Mesothelial cell of epicardium (in vitro differentiated cells): ENCODE measurements at places on chromosomes 12 and 14.

- DNase-seq, result no peak
These were observed 51.1 kb downstream of the SLC38A1 start for GRCh38 chr12:46217541-46218321.

DNA sequence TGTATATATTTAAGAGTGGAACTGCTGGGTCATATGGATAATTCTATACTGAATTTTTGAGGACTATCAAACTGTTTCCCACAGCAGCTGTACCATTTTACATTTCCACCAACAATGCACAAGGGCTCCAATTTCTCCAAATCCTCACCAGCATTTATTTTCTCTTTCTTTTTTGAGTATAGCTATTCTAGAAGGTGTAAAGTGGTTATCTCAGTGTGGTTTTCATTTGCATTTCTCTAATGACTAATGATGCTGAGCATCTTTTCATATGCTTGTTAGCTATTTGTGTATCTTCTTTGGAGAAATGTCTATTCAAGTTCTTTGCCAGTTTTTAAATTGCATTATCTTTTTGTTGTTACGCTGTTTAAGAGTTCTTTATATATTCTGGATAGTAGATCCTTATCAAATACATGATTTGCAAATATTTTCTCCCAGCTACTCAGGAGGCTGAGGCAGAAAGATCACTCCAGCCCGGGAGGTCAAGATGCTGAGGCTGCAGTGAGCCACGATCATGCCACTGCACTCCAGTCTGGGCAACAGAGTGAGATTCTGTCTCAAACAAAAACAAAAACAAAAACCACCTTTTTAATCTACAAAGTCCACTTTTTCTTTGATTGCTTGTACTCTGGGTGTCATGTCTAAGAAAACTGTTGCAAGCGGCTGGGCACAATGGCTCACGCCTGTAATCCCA lies 32.8 kb downstream of the GTF2A1 start:
- no peak for DNase-seq

DNA sequence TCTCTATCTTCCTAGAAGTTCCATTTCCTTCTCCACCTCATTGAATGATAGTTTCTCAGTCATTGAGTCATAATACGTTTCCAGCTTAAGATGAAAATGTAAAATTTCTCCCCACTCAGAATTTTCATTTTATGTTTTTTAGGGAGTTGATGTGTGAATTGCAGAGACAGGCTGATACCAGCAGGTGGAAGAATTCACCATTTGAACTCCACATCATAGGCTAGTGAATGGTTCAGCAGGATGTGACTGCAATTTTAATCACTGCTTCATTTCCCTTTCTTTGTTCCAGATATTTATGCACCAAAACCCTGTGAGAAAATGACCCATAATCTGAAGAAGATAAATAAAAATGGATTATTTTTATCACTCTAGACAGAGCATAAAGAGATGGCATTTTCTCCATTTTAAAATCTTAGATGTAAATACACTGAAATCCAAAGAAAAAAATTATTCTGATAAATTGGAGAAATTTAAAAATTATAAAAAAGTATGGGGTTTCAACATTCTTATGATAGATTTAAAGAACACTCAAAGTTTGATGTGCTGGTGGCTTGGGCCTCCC lies 10.6 kb upstream of the PYGL start:
- no peak for DNase-seq

DNA sequence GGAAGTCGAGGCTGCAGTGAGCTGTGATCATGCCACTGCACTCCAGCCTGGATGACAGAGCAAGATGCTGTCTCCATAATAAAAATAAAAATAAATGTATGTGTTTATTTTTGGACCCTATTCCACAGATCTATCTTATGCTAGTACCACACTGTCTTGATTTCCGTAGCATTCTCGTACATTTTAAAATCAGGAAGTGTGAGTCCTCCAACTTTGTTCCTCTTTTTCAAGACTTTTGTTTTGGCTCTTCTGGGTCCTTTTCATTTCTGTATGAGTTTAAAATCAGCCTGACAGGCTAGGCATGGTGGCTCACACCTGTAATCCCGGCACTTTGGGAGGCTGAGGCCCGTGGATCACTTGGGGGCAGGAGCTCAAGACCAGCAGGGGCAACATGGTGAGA lies 25.8 kb downstream of the DAO start:
- DNase-seq, result no peak

GRCh38 chr14:103304706-103305105 lies 29.3 kb upstream of the EIF5 start:
- no peak for DNase-seq

GRCh38 chr12:116697716-116698115 lies 40.2 kb downstream of the SPRING1 start:
- DNase-seq, result no peak

DNA sequence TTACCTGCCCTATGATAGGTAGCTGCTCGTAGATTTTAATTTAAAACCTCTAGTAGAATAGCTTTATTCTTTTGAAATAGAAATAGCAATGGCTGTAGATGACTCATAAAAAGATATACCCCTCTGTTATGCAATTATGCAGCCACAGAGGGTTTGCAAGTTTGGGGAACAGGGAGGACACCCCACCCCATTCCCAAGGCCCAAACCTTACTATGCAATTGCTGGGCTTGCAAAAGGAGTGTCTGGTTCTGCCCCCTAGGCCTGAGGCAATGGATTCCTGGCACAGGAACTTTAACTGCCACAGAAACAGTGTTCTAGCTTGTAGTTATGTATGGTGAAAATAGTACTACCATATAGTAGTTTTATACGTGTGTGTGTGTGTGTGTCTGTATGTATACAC lies 403.3 kb downstream of the ADAMTS20 start:
- no peak for DNase-seq

DNA sequence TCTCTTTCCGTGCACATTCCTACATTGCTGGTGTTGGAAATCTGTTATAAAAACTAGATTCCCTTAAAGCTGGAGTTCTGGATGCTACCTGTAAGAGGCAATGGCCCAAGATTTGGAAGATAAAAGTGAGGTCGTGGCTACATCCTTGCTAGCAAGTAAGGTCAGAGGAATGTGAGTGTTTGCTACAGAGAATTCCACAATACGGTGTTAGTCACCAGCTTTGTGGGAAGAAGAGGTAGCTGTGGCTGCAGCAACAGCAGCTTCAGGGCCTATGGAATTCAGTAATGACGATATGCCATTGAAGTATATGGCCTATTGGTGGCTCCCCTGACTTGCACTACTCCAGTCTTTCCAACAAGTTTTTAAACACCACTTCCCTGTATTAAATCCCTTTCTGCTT lies 227.7 kb upstream of the TMEM260 start:
- DNase-seq, result no peak

DNA sequence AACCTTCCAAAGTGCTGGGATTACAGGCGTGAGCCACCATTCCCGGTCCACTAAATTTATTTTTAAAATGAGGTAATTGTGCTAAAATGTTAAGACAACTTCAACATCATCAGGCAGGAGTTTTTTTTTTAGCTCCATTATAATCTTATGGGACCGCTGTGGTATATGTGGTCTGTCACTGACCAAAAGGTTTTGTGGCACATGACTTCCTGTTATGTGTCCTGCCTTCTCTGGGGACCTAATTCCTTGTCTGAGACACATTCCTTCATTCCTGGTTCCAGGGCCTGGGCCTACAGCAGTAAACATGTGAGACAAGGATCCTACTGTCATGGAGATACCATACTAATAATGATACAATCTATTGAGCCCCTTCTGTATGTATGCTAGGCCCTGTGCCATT lies 4.9 kb downstream of the TEX52 start:
- no peak for DNase-seq

GRCh38 chr12:97520106-97520505 lies 57.5 kb downstream of the RMST start:
- no peak for DNase-seq

DNA sequence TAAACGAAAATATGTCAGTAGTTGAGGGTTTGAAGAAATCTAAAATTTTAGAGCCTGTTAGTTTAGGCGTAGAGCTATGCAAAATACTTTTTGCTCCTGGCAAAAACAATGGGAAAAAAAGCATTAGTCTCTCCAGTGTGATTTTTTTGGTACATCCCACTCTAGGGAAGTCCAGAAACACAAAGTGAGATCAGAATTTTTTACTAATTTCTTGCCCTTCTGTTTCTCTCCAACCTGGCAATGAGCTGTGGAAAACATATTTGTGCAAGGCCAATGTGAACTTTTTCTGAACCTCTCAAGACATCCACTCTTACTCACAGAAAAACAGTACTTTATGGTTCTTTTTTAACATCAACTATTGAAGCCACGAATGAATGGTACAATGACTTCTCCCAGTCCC lies 56.9 kb upstream of the DCN start:
- no peak for DNase-seq

DNA sequence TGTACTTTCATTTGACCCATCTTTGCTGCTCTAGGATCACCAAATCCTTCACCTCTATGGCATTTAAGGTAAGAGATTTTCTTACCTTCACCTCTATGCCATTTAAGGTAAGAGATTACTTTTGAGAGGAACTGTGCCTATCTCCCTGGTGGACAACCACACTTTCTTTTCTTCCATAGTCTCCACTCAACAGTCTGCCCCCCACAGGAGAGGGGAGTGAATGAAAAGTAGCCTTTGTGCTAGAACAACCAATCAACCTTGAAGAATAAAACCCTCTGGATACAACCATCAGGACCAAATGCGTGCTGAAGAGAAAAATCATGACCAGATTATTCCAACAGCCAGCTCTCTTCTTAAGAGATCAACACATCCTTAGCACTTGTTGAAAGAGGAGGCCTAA lies 258.6 kb upstream of the TMPO start:
- DNase-seq, result no peak

DNA sequence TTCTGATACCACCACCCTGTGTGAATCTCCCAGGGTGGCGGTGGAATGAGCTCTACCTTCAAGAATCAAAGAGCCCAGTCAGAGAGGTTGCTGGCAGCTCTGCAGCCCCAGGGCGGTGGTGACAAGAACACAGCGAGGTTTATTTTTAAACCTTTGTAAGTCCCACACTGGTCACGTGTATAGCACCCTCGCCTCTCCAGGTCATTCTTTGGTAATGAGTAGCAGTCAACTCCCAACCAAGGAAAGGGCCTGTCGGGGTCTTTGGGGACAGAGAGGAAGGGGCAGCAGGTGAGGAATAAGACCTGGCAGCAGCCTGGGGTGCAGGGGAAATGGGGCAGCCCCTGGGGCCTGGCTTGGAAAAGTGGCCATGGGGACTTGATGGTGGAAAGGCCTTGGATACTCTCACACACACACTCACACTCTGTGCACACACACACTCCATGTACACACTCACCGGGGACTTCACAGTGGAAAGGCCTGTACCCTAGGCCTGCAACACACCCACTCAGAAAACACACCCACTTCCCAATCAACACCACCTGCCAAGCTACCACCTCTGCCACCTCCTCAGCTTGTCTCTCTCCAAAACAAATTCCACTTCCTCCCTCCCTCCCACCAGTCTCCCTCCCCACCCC lies 178.6 kb downstream of the DPF3 start:
- no peak for DNase-seq
